ENCODE measurements at places on chromosomes 7 and 10.
A peak's percentile ranks its signal among the peaks of the same experiment; 100 is the strongest.

GRCh38 chr7:150988230-150989226 is 2.3 kb upstream of the NOS3 start:
- peak; percentile 52 for DNase-seq

- DNase-seq, result no peak
Measured at GRCh38 chr10:77082601-77083252, 554.9 kb downstream of the KCNMA1 start.

DNA sequence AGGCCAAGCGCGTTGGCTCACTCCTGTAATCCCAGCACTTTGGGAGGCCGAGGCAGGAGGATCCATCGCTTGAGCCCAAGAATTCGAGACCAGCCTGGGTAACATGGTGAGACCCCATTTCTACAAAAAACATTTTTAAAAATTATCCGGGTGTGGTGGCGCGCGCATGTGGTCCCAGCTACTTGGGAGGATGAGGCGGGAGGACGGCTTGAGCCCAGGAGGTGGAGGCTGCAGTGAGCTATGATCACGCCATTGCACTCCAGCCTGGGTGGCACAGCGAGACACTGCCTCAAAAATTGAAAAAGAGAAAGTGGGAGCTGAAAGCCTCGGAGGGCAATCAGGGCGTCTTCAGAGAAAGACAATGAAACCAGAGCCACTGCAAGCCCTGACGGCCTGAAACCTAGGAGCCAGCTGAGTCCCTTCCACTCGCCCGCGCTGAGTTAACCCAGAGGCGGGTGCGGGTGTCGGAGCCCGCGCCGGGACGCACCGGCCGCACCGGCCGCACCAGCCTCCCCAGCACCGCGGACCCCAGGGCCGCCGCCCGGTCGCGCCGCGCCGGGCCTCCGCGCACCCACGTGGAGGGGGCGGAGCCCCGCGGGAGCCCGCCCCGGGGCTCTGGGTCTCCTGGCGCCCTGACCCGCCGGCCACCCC is 22.4 kb downstream of the ZFAND2A start:
- no peak for DNase-seq

DNA sequence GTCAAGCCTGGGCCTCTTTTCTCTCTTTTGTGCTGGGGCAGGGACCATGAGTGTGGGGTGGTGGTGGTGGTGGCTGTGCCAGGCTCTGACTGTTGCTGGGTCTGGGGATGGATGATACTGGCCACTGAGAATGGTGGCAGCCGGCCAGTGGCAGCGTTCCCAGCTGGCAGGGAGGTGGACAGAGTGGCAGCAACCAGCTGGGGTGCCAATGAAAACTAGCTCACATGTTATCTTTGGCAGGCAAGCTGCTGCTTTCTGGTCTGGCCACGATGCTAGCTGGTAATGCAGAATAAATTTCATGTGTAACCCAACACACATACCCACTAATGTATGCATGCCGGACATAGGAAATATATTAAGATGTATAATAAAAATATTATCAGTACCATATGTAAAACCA is 95.0 kb upstream of the SLC26A5 start:
- DNase-seq, result no peak

DNA sequence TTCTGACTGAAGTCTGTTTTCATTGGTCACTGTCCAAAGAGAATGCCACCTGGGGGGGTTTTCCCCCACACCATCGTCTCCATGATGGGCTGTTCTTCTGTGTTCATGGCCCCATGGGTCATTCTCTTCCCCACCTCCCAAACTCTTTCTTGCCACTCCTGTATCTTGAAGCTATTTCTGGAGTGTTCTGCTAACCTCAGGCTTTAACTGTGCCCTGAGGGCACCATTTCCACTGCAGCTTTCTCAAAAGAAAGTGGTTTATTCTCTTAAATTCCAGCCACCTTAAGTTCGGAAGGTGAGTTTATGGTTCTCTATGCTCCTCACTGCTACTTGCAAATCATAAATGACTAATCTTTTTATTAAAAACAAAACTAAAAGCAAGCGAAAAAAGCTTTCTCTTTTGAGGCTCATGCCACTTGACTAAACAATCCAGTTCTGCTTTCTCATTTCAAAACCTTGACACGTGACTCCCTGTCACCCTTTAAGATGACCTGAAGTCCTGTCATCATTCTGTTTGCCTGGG is 7.4 kb upstream of the APBB1IP start:
- no peak for DNase-seq

DNA sequence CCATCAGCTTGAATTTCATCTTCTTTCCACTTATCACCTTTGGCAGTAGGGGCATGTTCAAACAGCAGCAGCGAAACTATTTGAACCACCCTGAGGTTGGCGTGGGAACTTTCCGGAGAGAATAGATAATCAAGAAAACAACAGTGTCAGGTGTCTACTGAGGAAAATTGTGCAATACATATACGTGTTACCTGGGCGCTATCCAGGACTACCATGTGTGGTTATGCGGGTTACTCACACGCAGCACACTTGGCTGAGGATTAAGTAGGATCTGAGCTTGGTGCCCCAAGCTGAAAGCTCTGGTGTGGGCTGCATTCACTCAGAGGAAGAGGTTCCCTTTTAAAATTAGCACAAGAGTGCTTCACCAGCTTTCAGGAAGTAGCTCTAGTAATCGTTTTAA is 8.8 kb upstream of the ABI1 start:
- DNase-seq, result no peak

DNA sequence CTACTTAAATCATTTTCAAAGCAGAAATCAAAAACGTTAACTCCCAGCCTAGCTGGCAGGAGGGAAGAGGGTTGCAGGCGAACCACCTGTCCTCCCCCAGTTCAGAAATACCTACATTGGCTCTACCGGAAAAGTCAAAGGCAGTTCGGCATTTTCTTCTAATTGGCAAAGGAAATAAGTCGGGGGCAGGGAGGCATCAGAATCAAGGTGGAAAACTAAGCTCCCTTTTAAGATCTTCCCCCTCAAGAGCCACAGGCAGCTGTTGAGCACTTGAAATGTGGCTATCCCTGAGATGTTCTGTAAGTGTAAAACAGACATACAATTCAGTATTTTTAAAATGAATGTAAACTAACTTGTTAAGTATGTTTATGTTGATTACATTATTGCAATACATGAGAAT is 957 bp upstream of the ELMO1 start:
- DNase-seq, result no peak

All from NCI-H1930 (cell line).